Activated T-cell treated with anti-CD3 and anti-CD28 coated beads, Interleukin-2, amount 50 U/mL, for 4 hours (primary cell): ENCODE measurements at places on chromosomes 2 and 18. TPM values are rescaled to one million over a fixed set of nuclear protein-coding genes. Genes with fewer than 3 reads are reported as not detected.

The MARCO gene
- total RNA-seq: not detected

GRCh38 chr2:28377984-28378678 lies 14.5 kb upstream of the FOSL2 start:
- DNase-seq: no peak

GRCh38 chr2:71713581-71714580 lies 260.5 kb downstream of the DYSF start:
- DNase-seq: no peak

The GALNT13 gene
- total RNA-seq: not detected

- DNase-seq: no peak
These were observed 19.3 kb upstream of the LOXHD1 start for GRCh38 chr18:46676182-46676835.

- DNase-seq: no peak
These were observed 375.7 kb downstream of the EIPR1 start for GRCh38 chr2:3001615-3002560.

DNA sequence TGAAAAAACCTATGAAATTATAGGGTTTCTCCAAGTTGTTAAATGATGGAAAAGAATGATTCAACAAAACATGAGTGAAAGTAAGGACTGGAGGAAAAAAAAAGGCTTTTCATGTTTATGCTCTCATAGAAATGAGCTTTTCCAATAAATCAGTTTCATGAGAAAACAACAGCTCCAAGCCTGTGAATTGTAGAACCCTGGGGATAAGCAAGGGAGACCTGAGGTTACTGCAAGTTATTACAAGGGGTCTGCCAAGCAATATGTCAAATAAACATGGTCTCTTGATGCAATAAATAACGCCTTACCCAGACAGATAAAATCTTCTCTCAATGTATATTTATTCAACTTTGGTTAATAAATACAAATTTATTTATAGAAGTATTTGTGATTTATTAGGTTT lies 577.9 kb upstream of the GCFC2 start:
- DNase-seq: no peak

DNA sequence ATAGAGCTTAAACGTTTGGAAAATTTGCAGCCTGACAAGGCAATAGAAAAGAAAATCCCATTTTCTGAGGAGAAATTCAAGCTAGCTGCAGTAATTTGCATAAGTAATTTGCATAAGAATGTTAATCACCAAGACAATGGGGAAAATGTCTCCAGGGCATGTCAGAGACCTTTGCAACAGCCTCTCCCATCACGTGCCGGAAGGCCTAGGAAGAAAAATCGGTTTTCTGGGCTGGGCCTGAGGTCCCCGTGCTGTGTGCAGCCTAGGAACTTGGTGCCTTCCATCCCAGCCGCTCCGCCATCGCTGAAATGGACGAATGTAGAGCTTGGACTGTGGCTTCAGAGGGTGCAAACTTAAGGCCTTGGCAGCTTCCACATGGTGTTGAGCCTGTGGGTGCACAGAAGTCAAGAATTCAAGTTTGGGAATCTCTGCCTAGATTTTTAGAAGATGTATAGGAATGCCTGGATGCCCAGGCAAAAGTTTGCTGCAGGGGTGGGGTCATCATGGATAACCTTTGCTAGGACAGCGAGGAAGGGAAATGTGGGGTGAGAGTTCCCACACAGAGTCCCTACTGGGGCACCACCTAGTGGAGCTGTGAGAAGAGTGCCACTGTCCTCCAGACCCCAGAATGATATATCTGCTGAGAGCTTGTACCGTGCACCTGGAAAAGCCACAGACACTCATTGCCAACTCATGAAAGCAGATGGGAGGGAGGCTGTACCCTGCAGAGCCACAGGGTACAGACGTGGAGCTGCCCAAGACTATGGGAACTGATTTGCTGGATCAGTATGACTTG lies 164.6 kb downstream of the GULP1 start:
- no peak for DNase-seq

The CAPN14 gene
- 0.10 TPM for total RNA-seq

GRCh38 chr2:65652066-65652465 lies 219.7 kb upstream of the SPRED2 start:
- no peak for DNase-seq

- DNase-seq: no peak
These were observed 15.2 kb upstream of the ITSN2 start for GRCh38 chr2:24375349-24376087.

DNA sequence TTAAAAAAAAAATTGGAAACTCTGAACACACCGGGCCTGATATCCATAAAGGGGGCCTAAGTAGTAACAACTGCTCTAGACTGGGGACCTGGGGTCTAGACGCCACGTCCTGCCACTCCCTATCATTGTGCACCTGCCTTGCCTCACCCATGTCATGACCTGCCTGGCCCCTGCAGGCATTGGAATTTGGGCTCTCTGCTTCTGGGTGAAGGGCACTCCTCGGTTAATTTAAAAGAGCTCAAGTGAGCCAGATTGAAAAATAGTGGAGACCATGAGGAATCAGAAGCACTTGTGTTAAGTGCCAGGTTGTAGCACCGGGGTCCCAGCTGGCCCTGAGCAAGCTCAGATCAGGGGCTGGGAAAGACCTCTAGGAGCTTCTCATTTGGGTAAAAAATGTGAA lies 48.1 kb downstream of the SLC4A1AP start:
- DNase-seq: no peak

The ST8SIA5 gene
- not detected for total RNA-seq

- DNase-seq: no peak
These were observed 984 bp upstream of the MSH2 start for GRCh38 chr2:47401789-47402554.

The MYO3B gene
- total RNA-seq: 0.08 TPM

- no peak for DNase-seq
These were observed 21.9 kb upstream of the PAX3 start for GRCh38 chr2:222320436-222321395.

GRCh38 chr2:189439342-189439741 lies 1.9 kb upstream of the WDR75 start:
- DNase-seq: no peak

The SERPINB2 gene
- total RNA-seq: 0.78 TPM

DNA sequence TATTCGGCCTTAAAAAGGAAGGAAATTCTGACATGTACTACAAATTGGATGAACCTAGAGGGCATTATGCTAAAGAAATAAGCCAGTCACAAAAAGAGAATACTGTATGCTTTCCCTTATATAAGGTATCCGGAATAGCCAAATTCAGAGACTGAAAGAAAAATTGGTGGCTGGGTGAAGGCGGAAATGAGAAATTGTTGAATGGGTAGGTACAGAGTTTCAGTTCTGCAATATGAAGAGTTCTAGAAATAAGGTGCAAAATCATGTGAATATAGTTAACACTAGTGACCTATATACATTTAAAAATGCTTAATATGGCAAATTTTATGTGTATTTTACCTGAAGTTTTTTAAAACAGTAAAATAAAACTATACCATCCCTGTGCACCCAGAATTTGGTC lies 43.1 kb downstream of the RMP24 start:
- no peak for DNase-seq

DNA sequence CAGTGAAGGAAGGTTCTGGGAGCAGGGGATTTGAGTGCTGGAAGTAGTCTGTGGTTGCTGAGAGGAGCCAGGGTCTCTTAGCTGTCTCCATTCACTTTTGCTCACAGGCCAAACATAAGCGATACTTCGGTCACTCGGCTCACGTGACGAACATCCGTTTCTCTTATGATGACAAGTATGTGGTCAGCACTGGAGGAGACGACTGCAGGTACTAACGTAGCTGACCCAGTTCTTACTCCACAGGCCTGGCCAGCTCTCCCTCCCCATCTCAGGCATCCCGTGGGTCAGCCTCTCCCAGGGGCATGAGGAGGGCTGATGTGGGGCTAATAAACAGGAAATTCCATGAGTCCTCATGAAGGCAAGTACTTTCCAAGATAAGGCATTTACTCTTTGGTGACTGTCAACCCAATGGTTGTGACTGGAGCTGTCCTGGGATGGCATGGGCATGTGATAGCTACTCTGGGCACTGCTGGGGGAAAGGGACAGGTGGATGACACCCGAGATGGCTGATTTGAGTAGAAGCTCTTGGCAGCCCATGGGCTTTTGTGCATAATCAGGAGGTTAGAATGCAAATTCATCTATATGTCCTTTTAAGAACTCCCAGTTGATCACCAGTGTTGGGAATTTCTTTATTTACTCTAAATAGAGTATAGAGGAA lies 81.6 kb downstream of the RTN4 start:
- no peak for DNase-seq

- no peak for DNase-seq
These were observed 160.7 kb downstream of the IKZF2 start for GRCh38 chr2:212990697-212991096.

DNA sequence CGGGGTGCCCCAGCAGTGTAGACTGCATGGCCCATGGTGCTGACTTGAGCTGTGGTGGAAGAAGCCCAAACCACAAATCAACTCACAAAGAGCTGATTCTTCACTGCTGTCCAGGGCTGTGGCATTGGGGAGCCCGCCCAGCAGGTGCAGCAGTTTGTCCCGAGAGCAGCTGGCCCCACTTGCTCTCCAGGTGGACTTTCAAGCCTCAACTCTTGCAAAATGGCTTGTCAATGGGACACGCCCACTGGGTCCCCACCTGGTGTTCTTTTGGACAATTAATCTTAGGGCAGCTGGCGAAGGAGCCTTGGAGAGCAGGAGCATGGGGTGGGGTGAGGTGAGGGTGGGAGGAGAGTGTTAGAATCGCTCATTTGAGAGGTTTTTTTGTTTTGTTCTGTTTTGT lies 117.9 kb downstream of the MYCN start:
- DNase-seq: no peak

GRCh38 chr18:37396971-37397720 lies 168.5 kb downstream of the CELF4 start:
- no peak for DNase-seq

- DNase-seq: no peak
These were observed 98.3 kb downstream of the GATA6 start for GRCh38 chr18:22267697-22268096.

DNA sequence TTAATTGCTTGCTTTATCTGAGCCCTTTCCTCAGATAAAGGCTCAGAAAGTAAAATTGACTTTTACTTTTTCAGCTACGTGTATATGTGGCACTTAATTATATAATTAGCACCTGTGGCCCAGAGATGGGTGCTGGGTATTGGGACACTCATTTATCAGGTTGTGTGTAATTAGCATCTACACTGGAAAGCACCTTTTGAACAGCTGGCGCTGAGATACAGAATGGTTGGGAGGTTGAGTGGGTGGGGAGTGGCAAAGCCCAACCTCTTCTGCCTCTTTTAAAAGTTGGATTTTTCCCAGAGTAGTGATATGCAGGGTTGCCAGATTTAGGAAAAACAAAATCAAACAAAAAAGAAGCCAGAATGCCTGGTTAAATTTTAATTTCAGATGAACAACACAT lies 23.9 kb downstream of the SPTBN1 start:
- no peak for DNase-seq

DNA sequence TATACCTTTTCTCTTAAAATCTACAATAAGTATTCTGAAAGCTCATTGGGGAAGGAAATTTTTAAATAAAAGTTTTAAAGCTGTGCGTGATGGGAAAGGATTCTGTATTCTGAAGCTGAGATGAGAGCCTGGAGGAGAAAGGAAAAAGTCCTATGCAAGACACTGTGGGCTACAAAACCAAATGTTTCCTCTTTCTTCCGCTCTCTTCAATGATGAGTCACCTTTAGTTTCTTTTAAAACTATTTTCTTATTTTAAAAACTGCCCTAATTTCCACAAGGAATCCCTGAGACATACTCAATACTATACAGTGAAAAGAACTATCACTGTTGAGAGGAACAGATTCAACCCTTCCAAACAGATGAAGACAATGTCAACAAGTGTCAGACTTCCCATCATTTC lies 87.4 kb downstream of the INO80D start:
- DNase-seq: no peak

The C2orf66 gene
- total RNA-seq: not detected

The UGT1A10 gene
- total RNA-seq: not detected

GRCh38 chr18:49055754-49056172 lies 105.0 kb upstream of the SMAD7 start:
- no peak for DNase-seq

DNA sequence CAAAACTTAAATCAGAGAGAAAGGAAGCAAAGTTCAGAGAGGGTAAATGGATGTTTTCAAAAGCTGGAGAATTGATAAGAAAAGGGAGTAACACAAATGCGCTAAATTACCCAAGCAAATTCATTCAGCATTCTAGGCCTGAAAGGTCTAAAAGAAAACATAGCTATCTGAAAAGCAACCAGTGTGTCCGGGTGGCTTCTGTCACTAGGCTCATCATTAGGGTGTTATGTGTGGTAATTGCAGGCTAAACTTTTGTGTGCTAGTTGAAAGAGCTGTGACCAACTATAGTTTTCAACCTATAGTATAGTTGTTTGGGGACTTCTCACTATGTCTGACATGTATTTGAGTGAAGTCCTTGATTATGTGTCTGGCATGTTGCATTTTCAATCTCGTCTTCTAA lies 839.6 kb upstream of the ZEB2 start:
- DNase-seq: no peak

The SPAST gene
- total RNA-seq: 16.2 TPM
